ENCODE measurements at places on chromosomes 16 and 17. TPM values are rescaled to one million over a fixed set of nuclear protein-coding genes. Genes with fewer than 3 reads are reported as not detected.

Gene DLX4
- not detected for total RNA-seq

Gene TPSG1
- total RNA-seq = not detected

Gene SOX9
- 2.8 TPM for total RNA-seq

Gene CCL4
- total RNA-seq = not detected

Gene HOXB5
- total RNA-seq = not detected

Gene PDIA2
- total RNA-seq = not detected

Gene PABPN1L
- total RNA-seq = not detected

Gene GRAPL
- total RNA-seq = not detected

Gene CEP95
- total RNA-seq = 34.7 TPM
